ENCODE measurements at places on chromosomes 6 and 20. TPM values are rescaled to one million over a fixed set of nuclear protein-coding genes. Genes with fewer than 3 reads are reported as not detected.
A peak's percentile ranks its signal among the peaks of the same experiment; 100 is the strongest.

DNA sequence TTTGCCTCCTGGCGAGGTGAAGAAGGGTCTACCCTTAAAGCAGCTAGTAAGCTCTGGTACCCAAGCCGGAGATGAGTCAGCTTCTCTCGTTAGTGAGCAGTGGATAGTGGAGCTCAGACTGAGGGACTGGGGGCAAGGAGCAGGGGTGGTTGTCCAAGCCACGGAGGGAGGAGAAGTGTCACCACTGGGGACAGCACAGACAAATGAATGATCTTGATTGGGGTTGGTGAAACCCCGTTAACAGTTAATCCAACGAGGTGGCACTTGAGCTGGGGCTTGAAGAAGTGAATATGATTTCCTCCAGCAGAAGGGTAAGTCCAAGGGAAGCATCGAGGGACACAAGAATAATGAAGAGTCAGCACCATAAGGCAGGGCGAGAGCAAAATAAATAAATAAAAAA lies 43.0 kb downstream of the JARID2 start:
- no peak for DNase-seq
- no peaks in the 10 kb centered on the region for H3K27me3 ChIP-seq
- H3K4me1 ChIP-seq, result peaks cover 16% of the 10 kb centered on the region
- H3K27ac ChIP-seq, result no peak overlapping the region

DNA sequence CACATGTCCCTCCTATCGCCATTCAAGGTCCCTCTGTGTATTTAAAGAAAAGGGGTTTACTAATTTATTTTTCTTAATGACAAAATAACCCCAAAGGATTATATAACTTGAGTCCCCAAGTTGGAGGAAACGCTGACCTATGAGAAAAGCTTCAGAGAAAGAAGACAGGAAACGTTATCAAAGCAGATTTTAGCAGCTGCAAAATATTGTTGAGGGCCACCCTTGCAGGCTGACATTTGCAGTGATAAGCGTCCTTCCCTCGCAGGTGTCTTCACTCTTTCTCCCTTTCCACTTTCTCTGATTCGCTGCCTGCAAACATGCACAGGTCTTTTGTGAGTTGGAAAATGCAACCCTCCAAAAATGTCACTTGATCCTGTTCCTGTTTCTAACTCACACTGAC lies 103.2 kb upstream of the RIPOR2 start:
- H3K36me3 ChIP-seq, result no peaks in the 10 kb centered on the region
- H3K4me3 ChIP-seq, result no peak overlapping the region
- H3K4me1 ChIP-seq, result peaks cover 11% of the 10 kb centered on the region
- DNase-seq, result no peak
- no peaks in the 10 kb centered on the region for H3K27me3 ChIP-seq
- H3K27ac ChIP-seq, result no peak overlapping the region

The MYB gene
- total RNA-seq, result 4.3 TPM

DNA sequence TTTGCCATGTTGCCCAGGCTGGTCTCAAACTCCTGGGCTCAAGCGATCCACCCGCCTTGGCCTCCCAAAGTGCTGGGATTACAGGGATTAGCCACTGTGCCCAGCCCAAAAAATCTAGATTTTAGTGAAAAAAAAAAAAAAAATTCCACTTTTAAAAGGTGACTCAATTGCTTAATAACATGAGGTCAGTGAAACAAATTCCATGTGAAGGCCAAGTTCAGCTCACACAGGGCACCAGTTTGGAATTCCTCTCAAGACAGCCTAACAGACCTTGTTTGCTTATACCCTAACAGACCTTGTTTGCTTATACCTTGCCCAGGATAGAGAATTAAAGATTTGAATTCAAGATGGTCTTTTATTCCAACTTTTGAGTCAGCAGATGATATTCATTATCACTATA lies 5.1 kb downstream of the RRBP1 start:
- DNase-seq, result no peak
- H3K4me1 ChIP-seq, result peaks cover 39% of the 10 kb centered on the region
- H3K4me3 ChIP-seq, result no peak overlapping the region
- no peak overlapping the region for H3K27ac ChIP-seq
- peaks cover 38% of the 10 kb centered on the region for H3K36me3 ChIP-seq
- no peaks in the 10 kb centered on the region for H3K27me3 ChIP-seq

DNA sequence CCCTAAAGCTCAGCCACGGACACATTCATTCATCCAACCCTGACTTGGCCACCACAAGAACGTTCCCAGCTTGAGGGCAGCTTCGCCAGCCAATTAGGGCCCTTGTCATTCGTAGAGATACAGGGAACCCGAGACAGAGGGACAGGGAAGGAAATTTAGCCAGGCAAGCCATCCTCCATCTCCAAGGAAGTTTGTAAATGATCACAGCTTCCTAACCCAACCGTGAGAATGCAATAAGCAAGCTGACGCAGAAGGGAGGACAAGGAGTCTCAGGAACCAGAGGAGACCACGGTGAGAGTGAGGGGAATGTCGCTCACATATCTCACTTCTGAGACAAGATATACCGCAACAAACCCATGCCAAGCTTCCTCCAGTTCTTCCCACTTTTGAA lies 1.4 kb downstream of the TRAM2 start:
- DNase-seq, result no peak
- peak overlapping the region; percentile 51 for H3K4me3 ChIP-seq
- peak overlapping the region; percentile 99 for H3K27ac ChIP-seq
- peaks cover 53% of the 10 kb centered on the region for H3K4me1 ChIP-seq
- H3K27me3 ChIP-seq, result no peaks in the 10 kb centered on the region

DNA sequence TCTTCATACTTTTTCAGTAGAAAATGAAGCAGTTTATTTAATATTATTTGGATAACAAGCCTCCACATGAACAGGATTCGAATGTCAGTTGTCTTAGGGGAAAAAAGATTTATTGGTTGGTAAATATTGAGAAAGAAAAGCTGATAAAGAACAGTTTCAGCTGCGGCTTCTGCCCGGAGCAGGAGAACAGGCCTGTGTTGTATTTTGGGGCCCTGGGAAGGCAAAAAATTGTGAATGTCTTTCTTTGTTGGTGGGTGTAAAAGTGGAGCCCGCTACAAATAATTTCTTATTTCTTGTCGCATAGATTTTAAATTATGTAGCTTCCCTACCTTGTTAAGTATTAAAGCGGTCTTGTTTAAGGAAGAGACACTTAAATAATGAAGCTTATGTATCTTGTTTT lies 90.5 kb upstream of the PAX1 start:
- no peaks in the 10 kb centered on the region for H3K36me3 ChIP-seq
- H3K4me1 ChIP-seq, result no peaks in the 10 kb centered on the region
- H3K27ac ChIP-seq, result no peak overlapping the region
- DNase-seq, result no peak

The CST9L gene
- not detected for total RNA-seq

GRCh38 chr20:58579069-58579818 lies 64.0 kb upstream of the APCDD1L start:
- H3K4me1 ChIP-seq, result no peaks in the 10 kb centered on the region
- H3K27me3 ChIP-seq, result no peaks in the 10 kb centered on the region
- H3K27ac ChIP-seq, result no peak overlapping the region
- no peaks in the 10 kb centered on the region for H3K36me3 ChIP-seq
- H3K4me3 ChIP-seq, result no peak overlapping the region

DNA sequence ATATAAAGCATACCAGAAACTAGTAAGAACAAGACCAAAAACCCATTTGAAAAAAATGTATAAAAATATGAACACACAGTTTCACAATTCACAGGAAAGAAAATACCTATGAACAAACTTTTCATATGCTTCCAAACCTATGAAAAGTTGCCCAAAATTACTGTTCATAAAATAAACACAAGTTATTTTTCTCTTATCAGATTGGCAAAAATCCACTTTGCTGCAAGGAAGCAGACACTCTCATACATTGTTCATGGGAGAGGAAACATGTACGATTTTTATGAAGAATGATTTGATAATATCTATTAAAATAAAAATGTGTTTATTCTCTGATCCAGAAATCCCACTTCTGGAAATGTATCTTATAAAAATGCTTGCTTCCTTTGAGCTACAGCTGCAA lies 40.0 kb upstream of the OCSTAMP start:
- no peaks in the 10 kb centered on the region for H3K4me1 ChIP-seq
- H3K4me3 ChIP-seq, result no peak overlapping the region
- no peaks in the 10 kb centered on the region for H3K27me3 ChIP-seq
- no peak for DNase-seq
- H3K36me3 ChIP-seq, result no peaks in the 10 kb centered on the region
- no peak overlapping the region for H3K27ac ChIP-seq

- no peak overlapping the region for H3K27ac ChIP-seq
- H3K4me1 ChIP-seq, result peaks cover 24% of the 10 kb centered on the region
- DNase-seq, result no peak
Observed at GRCh38 chr20:1900321-1900801, 5.2 kb downstream of the SIRPA start.

GRCh38 chr20:12207875-12208274 lies 290.2 kb downstream of the BTBD3 start:
- no peaks in the 10 kb centered on the region for H3K4me1 ChIP-seq
- DNase-seq, result no peak
- no peak overlapping the region for H3K27ac ChIP-seq
- H3K27me3 ChIP-seq, result no peaks in the 10 kb centered on the region
- H3K36me3 ChIP-seq, result no peaks in the 10 kb centered on the region

GRCh38 chr6:94443701-94444100 lies 1024.3 kb upstream of the EPHA7 start:
- H3K27ac ChIP-seq, result no peak overlapping the region
- no peaks in the 10 kb centered on the region for H3K36me3 ChIP-seq
- no peak overlapping the region for H3K4me3 ChIP-seq
- no peaks in the 10 kb centered on the region for H3K27me3 ChIP-seq
- DNase-seq, result no peak
- no peaks in the 10 kb centered on the region for H3K4me1 ChIP-seq

- H3K27ac ChIP-seq, result no peak overlapping the region
- H3K27me3 ChIP-seq, result no peaks in the 10 kb centered on the region
Observed at GRCh38 chr6:48475275-48475674, 364.3 kb upstream of the PTCHD4 start.

DNA sequence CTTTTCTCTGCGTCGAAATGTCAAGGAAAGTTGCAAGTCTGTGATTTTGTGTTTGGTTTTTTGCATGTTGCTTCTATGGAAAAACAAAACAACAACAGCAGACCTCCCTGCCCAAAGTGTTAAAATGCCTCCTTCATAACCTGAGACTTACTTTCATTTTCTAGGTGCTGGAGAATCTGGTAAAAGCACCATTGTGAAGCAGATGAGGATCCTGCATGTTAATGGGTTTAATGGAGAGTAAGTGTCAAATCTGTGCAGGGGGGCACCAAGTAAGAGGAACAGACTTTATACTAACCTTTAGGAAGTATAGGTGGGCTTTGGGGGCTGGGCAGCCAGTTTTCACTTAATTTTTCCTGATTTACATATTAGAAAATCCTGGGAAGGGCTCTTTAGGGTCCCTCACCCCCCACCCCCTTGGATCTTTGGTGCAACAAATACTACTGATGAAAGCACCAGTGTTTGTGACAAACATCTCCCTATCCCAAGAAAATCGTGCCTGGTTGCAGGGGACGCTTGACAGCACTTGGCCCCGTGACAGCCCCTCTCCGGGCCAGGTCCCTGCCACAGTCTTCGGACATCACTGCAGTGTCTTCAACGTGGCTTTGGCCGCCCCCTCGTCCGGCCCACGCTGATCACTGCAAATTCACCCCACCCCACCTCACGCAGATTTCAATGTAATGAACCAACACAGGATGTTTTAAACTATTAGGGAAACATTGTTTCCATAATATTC lies 43.1 kb downstream of the GNAS start:
- H3K27ac ChIP-seq, result no peak overlapping the region
- H3K36me3 ChIP-seq, result no peaks in the 10 kb centered on the region
- DNase-seq, result no peak
- H3K4me1 ChIP-seq, result peaks cover 51% of the 10 kb centered on the region
- H3K4me3 ChIP-seq, result no peak overlapping the region
- H3K27me3 ChIP-seq, result no peaks in the 10 kb centered on the region

- H3K27ac ChIP-seq, result no peak overlapping the region
- no peaks in the 10 kb centered on the region for H3K36me3 ChIP-seq
- no peaks in the 10 kb centered on the region for H3K27me3 ChIP-seq
- no peak for DNase-seq
Observed at GRCh38 chr6:133376743-133377142, 135.6 kb downstream of the EYA4 start.

DNA sequence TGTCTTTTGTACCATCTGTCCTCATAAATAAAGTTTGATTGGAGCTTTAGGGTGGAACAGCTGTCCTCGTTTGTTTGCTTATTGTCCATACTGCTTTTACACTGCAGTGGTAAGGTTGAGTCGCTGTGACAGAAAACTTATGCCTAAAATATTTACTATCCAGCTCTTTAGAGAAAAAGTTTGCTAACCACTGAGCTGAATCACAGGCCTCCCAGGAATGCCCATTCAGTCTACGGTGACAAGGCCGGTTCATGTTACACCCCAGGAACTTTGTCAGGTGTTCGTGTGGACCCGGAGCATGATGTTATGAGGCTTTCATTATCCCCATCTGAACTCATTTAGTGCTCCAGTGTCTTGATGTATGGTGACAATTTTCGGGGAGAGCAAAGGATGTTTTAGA lies 401.1 kb downstream of the SAMD5 start:
- no peaks in the 10 kb centered on the region for H3K4me1 ChIP-seq
- H3K36me3 ChIP-seq, result no peaks in the 10 kb centered on the region
- no peak overlapping the region for H3K27ac ChIP-seq
- DNase-seq, result no peak
- H3K27me3 ChIP-seq, result no peaks in the 10 kb centered on the region

The SMLR1 gene
- not detected for total RNA-seq

GRCh38 chr6:31144296-31144969 lies 5.6 kb upstream of the PSORS1C2 start:
- H3K27ac ChIP-seq, result no peak overlapping the region
- H3K27me3 ChIP-seq, result no peaks in the 10 kb centered on the region
- peaks cover 13% of the 10 kb centered on the region for H3K36me3 ChIP-seq
- H3K4me1 ChIP-seq, result peaks cover 4% of the 10 kb centered on the region
- H3K4me3 ChIP-seq, result no peak overlapping the region

- H3K36me3 ChIP-seq, result no peaks in the 10 kb centered on the region
- DNase-seq, result no peak
- no peaks in the 10 kb centered on the region for H3K4me1 ChIP-seq
- no peak overlapping the region for H3K27ac ChIP-seq
- H3K27me3 ChIP-seq, result no peaks in the 10 kb centered on the region
- H3K4me3 ChIP-seq, result no peak overlapping the region
Observed at GRCh38 chr6:85385636-85386315, 64.1 kb upstream of the NT5E start.

DNA sequence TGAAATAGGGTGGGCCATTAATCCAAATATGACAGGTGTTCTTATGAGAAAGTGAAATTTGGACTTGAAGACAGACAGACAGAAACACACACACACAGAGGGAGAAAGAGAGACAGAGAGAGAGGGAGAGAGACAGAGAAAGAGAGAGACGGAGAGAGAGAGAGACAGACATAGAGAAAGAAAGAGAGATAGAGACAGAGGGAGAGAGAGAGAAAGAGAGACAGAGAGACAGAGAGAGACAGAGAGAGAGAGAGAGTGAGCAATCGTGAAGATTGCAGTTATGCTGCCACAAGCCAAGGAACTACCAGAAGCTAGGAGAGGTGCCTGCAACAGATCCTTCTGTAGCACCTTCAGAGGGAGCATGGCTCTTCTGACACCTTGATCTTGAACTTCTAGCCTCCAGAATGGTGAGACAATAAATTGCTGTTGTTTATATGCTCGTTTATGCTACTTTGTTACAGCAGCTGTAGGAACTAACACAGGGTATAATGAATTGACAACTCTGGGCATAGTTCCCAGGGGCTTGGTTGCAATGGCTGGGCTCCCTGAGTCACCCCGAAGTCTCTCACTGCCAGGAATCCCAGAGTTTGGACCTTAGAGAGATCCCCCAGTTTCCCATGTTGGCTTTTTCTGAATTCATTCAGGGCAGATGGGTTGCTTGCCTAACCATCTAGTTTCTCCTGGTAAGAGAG lies 44.7 kb upstream of the ECI2 start:
- H3K4me1 ChIP-seq, result no peaks in the 10 kb centered on the region
- H3K27me3 ChIP-seq, result no peaks in the 10 kb centered on the region
- H3K36me3 ChIP-seq, result no peaks in the 10 kb centered on the region
- no peak overlapping the region for H3K4me3 ChIP-seq
- no peak overlapping the region for H3K27ac ChIP-seq
- no peak for DNase-seq

The DEFB124 gene
- total RNA-seq, result not detected

The ZSCAN23 gene
- total RNA-seq, result 2.2 TPM

All from upper lobe of left lung (tissue), 6 donors.